Erythroblast (primary cell): ENCODE measurements at places on chromosomes 11 and 22.

DNA sequence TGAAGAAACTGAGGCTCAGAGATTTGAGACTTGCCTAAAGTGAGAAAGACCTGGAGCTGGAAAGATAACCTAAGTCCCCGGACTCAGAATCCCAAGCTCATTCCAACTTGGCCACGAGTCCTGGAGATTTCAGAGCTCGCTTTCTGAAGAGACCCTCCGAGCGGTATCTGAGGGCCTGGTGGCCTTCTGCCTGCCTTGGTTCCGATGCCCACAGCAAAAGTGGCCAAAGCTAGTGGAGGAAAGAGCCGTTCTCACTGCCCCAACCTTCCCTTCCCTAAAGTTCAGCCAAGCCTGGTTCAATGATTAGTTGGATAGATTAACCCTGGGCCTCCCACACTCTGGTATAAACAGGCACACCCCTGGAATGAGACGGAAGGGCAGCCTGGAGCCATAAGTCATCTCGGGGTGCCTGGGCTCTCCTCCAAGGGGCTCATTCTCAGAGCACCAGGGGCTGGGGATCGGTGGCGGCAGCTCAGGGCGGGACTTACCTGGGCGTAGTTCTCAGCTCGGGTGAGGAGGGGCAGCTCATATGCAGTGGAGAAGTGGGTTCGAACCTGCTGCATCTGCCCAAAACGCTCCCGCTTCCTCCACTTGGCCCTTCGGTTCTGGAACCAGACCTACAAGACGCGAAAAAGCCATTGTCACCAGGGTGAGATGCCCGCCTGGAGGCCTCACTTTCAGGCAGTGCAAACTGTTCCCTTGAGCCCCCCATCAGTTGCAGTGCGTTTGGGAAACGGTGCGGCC lies 42.8 kb downstream of the ALX4 start:
- no peak for DNase-seq

DNA sequence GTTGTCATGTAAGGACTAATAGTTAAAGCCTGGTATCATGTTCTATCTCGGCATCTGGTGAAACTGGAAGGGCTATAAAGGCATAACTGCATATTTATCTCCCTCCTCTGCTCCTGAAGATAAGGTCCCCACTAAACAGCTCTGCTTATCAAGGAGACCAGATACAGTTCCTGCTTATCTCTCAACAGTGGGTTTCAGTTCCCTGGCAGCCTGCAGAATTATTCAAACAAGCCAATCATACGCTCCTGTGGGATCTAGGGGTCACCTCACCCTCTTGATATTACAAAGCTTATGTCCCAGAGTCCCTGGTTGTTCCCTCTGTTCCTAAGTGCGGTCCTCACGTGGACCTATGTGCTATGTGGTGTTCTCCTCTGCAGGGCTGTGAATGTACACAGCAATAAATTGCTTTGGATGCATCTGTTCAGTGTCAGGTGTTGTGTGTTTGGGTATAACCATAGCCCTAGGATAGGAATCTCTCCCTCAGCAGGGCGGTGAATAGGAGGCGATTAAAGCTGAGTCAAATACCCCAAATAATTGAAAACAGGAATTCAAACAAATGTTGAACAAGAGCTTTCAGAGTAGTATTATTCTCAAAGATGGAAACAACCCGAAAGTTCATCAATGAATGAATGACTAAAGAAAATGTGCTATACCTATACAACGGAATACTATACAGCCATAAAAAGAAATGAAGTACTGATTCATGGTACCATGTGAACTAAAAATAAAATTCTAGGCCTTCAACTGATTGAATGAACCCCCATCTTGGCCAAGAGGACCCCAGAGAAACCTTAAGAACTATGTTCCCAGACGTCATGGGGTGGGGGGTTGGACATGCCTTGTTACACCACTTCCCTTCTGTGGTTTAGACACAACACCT lies 3.1 kb upstream of the OOSP4A start:
- peak; percentile 76 for DNase-seq

- DNase-seq, result no peak
Observed at GRCh38 chr11:11293798-11294550, 59.1 kb downstream of the CSNK2A3 start.

DNA sequence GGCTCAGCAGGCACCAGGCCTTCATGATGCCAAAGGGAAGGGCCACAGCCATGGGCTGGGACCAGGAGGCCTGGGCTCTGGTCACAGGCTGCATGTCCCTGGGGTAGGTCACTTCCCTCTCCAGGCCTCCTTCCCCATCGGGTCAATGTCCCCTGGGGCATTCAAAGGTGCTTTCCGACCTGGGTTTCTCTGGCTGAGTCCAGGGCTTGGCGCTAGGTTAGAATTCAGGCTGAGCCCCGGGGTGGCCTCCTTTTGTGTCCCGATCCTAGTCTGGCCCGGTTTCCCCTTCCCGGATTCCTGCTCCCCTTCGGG lies 12.2 kb downstream of the MAFF start:
- no peak for DNase-seq

- DNase-seq, result no peak
Observed at GRCh38 chr22:20440637-20441591, 3.3 kb upstream of the SCARF2 start.

DNA sequence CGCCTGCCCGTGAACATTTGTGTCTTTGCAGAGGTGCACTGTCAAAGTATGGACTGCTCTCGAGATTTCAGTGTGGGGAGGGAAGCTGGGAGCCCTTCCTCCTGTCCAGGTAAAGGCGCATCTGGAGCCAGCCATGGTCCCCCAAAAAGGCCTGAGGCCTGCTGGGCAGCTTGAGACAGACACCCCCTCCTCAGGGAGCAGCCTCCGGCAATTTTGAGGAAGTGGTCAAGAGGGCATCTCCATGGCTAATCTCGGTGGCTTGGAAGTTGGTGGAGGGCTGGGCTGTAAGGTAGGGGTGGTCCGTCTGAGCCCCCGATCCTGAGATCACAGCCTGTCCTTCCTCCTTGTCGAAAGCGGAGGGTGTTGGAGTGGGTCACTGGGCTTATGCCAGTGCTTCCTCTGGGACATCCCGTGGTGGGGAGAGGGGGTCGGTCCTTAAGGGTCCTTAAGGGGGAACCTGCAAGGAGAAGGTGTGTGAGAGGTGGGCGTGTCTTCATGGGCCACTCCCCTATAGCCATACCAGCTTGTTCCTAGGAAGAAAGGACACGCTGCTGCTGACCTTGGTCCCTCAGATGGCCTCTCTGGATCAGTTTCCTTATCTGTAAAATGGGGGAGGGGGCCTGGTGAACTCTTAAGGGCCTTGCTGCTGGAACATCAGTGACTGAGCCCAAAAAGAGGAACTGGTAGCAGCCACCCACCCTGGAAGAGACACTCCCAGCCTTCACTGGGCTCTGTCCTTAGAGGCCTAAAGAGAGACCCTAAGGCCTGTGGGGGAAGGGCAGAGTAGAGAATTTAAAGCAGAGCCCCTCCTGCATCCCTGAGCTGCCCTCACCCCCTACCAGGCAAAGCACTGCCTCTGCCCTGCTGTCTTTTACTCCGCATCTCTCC lies 2.6 kb downstream of the KCNC1 start:
- DNase-seq, result no peak

DNA sequence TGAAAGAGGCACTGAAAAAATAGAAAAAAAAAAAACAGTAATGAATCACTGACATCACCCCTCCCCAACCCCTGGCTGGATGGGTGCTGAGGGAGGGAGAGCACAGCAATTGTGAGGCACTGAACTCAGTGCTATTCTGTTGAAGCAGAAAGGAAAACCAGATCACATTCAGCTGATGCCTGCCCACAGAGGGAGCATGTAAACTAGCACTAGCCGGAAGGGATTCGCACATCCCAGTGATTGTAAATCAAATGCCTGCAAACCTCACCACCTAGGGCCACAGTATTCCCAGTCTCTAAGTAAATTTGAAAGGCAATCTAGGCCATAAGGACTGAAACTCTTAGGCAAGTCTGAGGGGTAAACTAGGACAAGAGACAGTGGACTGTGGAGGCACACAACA lies 772.0 kb upstream of the CCDC179 start:
- DNase-seq, result no peak

DNA sequence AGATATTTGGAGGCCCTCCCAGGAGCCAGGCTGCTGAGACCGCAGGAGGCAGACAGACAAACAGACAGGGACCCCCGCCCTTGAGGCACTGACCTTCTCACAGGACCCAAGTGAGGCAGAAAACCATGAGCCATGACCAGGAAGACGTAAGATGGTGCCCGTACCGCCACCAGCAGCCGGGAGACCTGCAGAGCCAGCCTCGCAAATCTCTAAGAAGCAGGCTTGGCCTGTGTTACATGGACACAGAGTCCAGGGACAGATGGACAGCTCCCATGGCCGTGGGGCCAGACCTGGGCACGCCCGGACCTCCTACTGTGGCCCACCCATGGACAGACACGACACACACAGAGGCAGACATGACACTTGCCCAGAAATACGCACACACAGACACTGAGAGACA lies 30.7 kb upstream of the TOLLIP start:
- DNase-seq, result no peak

- no peak for DNase-seq
Observed at GRCh38 chr11:35839368-35840161, 104.3 kb upstream of the LDLRAD3 start.

DNA sequence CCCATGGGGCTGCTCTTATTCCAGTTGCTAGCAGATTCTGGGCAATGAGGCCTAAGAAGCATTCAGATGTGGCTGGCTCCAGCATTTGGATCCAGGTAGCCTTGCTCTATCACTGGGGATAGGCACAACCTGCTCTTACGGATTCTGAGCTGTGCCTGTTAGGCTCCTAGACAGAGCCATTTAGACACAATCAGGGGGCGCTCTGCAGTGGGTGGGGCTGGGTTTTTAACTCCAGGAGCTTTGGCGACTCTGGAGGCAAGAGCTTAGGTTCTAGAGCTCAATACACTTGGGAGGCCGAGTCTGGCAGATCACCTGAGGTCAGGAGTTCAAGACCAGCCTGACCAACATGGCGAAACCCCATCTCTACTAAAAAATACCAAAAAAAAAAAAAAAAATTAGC lies 32.0 kb downstream of the KCNC1 start:
- DNase-seq, result no peak

- no peak for DNase-seq
Observed at GRCh38 chr11:74784234-74784633, 35.6 kb downstream of the RNF169 start.

DNA sequence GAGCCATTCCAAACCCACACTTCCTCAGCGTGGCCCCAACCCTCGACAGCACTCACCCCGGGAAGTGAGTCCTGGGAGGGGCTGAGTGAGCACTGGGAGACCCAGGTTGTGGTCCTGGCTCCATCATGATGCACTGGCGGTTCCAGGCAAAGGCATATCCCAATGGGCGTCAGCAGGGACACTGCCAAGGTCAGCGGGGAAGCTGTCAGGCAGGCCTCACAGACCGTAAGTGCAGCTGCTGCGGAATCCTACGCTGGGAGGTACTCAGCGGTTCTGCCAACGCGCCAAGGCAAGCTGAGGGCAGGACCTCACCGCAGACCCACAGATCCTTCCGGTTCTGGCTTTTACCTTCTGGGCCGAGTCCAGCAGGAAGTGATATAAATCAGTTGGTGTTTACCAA lies 1.4 kb upstream of the GAL3ST1 start:
- no peak for DNase-seq

GRCh38 chr11:18802381-18803257 lies 11.0 kb upstream of the PTPN5 start:
- DNase-seq, result peak; percentile 48

DNA sequence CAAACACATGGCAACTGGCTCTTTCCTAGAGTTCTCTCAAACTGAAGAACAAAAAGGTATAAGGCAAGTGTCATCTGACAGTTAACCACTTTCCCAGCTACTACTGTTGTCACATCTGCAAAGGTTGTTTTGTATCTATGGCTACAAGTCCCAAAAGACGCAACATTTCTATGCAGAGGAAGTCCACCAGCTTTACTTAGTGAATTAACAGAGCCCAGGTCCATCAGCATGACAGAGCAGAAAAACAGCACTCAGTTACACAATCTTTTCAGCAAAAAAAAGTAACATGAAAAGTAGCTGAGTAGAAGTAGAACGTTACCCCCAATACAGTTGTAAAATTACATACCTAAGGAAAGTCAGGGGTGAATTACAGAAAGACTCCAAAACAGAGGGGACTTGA lies 12.1 kb downstream of the CPSF7 start:
- DNase-seq, result peak; percentile 51

DNA sequence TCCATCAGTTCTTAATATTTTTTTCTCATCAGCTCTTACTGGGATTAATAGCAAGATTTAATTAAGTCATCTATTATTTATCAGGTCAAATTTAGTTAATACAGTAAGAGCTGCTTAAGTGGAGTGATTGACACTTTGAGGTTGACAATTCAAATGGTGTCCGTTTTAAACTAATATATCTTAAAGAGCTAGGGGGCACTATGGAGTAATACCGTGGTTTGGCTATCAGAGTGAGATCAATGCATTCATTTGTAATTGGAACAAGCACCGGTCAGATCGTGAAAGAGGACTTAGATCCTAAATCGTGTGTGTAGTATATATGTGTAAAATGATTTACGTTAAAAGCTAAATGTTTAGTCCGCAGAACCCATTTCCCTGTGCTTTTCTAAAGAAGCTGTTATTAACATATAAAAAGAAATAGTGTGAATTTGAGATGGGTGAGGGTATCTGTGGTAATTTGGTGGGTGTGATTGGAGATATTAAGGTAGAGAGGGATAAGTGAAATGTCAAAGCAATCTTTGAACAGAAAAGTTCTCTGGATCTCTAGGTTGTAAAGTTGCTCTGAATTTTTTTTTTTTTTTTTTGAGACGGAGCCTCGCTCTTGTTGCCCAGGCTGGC lies 2.3 kb downstream of the SIK2 start:
- DNase-seq, result peak; percentile 75
